NCI-H1417 (cell line): ENCODE measurements at places on chromosomes 12 and 14.

DNA sequence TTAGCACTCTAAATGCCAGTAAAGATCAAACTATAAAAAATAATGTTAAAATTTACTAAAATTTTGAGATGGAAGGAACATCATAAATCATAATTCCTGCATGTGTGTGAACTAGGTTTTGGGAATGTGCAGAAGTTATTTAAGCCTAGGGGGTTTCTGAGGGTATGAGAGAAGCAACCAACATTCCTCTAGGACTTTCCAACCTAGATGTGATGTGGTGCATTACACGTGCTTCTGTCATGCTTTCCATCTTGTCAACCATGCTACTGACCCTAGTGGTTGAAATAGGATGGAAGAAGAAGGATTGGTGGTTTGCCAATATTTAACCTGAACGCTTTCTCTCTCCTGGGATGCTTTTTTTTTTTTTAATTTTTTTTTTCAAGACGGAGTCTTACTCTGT, 209.3 kb downstream of the AEBP2 start:
- no peak for DNase-seq

DNA sequence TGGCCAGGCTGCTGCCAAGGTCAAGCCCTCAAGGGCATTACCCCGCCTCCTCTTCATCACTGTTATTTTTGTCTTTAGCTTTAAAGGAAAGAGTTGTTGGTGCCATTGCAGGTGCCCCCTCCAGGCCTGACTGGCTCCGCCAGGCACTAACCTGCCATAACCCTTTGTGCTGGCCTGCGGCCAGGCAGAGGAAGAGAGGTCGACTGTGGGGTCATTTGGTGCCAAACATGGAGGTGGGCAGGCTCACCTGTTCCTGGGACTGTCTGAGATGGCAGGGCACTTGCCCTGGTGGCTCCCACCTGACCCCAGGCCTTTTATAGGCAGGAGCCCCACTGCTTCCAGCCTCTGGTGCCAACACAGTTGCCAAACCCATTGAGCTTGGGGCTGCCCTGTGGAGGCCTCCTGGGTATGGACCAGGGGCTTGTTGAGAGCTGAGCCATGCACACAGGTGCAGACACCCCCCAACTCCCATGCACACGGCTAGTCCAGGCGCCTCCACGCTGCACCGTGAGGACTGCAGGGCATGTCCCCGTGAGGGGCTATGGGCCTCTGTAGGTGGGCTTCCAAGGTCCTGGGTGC, 29.4 kb upstream of the PLD4 start:
- DNase-seq, result no peak

- no peak for DNase-seq
Measured at GRCh38 chr14:69464379-69464778, 20.1 kb upstream of the PLEKHD1 start.

DNA sequence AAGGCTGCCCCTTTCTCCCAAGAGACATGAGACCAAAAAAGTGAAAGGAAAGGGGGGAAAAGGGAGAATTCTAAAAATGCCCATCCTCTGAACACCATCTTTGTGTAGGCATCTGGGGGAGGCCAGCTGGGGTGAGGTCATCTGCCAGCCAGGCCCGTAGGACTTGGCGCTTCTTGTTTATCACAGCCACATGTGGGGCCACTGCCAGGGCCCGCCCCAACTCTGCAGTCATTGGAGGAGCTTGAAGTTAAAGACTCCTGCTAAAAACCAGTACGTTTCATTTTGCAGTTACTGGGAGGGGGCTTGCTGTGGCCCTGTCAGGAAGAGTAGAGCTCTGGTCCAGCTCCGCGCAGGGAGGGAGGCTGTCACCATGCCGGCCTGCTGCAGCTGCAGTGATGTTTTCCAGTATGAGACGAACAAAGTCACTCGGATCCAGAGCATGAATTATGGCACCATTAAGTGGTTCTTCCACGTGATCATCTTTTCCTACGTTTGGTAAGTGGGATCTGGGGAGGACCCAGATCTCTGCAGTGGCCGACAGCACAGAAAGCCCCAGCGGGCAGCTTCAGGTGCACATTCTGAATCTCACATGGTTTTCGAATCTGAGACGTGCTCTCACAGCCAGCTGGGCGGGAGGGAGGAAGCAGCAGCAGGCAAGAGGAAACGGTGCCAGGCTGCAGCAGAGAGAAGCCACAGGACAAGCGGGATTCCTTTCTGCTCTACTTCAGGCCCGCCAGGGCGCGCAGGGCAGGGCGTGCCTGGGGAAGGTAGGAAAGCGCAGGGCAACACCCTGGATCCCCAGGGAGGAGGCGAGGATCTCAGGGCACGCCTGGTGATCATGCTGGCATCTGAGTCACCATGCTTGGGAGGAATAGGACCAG, at the start of gene P2RX7:
Gene P2RX7 (plus strand): TSS at position 276 of the 881 bp plus-strand sequence. CDS start 95 bp downstream, at position 371.
- peak; percentile 70 for DNase-seq

- DNase-seq, result no peak
Measured at GRCh38 chr14:99562856-99563748, 40.9 kb downstream of the CCDC85C start.

DNA sequence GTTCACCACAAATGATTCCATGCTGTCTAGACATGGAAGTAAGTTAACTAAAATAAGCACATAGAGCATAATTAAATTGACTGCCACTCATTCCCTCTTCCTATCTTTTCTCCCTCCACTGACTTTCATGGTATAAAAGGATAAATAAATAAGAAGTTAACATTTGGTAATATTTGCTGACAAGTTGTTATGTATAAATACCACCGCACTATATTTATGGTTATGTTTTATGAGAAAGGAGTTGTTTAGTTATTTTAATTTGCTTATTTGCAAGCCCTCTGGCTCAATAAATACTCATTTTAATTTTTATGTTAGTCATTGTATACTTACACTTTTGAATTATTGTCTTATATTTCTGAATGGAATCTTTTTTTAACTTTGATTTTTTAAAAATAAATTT, 113.5 kb downstream of the MIPOL1 start:
- no peak for DNase-seq

DNA sequence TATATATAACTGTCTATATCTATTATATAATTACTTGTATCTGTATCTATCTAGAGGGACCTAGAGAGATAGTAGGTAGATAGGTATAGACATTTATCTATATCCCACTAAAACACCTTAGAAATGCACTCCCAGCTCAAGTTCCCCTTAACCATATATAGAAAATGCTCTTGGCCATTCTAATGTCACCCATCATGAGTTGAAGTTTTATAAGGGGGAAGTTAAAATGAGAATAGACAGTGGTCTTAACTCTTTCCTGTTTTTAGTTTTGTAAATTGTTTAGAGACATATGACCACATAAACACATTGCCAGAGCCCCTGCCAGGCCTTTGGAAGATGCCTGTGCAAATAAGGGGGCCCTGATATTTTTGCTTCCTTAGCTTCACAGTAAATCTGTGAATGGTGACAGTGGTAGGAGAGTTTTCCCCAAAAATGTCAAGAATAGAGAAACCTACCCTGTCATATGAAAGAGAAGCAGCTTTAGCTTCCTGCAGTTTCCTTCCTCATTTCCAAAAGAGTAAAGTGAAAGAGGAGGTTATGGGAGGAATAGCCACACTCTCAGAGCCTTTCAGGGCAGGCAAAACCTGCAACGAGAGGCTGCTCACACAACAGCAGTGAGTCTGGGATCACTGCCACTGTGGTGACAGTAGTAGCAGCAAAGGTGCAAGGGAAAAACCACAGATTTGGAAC, 45.5 kb downstream of the MGST1 start:
- DNase-seq, result no peak

- no peak for DNase-seq
Measured at GRCh38 chr12:31277081-31277480, 48.9 kb downstream of the SINHCAF start.

GRCh38 chr14:74638066-74638465, 26.0 kb upstream of the LTBP2 start:
- DNase-seq, result no peak

DNA sequence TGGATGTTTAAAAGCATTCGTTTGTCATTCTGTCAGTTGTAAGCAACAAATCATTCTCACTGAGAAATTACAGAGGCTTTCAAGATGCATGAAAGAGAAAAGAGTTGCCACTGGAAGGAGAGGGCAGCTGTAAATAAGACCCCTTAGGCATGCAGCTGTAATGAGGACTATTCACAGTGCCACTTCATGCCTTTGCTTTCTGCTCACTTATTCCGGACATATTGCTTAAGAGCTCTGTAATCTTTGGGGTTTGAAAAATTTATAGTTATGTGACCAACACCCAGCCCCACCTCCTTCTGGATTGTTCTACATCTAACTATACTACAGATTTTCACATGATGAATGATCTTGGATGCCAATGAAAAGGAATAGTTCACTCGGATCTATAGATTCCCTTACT, 194.8 kb upstream of the DCN start:
- no peak for DNase-seq

GRCh38 chr14:39097159-39097558, 5.9 kb downstream of the SEC23A start:
- no peak for DNase-seq

DNA sequence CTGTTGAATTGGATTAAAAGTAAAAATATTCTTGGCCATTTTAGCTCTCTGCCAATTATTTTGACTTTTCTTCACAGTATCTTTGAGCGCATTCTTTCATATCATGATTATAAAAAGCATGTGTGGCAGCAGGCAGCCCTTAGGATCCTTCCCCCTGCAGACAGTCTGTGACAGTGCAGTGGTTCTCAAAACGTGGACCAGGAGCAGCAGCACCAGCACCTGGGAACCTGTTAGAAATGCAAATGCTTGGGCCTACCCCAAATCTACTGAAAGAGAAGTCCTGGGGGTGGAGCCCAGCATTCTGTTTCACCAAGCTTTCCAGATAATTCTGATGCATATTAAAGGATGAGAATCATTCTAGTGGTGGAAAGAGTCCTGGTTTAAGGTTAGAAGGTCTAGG, 155.6 kb downstream of the MON2 start:
- no peak for DNase-seq

GRCh38 chr12:70068743-70069142, 174.5 kb upstream of the CNOT2 start:
- no peak for DNase-seq

GRCh38 chr12:129610601-129611120, 293.2 kb downstream of the TMEM132D start:
- DNase-seq, result no peak

DNA sequence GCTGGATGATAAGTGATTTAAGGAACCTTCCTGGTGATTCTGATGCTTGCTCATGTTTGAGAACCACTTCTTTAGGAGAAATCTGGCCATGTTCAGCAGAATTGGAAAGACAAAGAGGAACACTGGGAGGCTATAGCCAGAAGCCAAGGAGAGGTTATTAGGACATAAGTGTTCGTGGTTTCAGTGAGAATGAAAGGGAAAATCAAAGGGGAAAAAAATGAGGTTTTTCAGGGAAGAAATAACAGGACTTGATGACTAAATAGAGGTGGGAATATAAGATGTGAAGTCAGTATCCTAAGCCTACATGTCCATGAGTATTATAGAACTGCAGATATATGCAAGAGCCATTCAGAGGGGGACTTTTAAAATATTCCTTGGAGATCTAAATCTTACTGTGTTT, 95.6 kb downstream of the DAAM1 start:
- DNase-seq, result no peak

DNA sequence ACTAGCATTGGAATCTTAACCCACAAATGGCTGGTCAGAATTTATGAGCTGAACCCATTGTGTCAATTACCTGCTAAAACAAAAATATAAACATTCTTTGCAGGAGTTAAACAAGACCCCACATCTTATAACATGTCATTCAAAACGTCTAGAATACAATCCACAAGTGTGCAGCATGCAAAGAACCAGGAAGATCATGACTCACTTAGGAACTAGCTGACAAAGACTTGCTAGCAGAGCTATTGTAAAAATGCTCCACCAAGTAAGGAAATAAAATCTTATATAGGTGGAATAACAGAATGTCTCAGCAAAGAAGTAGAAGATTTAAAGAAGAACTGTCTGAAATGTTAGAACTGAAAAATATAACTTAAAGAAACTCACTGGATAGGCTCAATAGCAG, 26.5 kb upstream of the POC1B start:
- DNase-seq, result no peak
